ENCODE measurements at places on chromosomes 2 and 18.
A peak's percentile ranks its signal among the peaks of the same experiment; 100 is the strongest.

DNA sequence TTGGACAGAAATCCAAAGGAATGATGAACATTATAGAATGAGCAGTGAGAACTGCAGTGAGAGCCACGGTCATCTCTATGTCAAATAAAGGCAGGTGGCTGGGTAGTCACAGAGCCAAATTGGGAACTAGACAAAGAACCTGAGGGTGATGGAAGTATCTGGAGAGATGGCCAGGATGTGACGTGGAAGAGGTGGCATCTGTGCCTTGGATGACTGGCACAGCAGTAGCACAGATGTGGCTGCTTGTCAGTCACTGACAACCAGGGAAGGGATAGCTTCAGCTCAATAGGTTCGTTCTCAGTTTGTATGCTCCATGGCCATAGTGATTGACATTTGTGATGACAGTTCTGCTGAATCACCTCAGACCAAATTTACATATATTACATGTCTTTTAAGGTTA lies 172.3 kb downstream of the PARD3B start:
- no peak overlapping the region for H3K4me3 ChIP-seq
- no peaks in the 10 kb centered on the region for H3K27me3 ChIP-seq
- no peak for DNase-seq
- H3K27ac ChIP-seq: no peak overlapping the region
- no peaks in the 10 kb centered on the region for H3K4me1 ChIP-seq

DNA sequence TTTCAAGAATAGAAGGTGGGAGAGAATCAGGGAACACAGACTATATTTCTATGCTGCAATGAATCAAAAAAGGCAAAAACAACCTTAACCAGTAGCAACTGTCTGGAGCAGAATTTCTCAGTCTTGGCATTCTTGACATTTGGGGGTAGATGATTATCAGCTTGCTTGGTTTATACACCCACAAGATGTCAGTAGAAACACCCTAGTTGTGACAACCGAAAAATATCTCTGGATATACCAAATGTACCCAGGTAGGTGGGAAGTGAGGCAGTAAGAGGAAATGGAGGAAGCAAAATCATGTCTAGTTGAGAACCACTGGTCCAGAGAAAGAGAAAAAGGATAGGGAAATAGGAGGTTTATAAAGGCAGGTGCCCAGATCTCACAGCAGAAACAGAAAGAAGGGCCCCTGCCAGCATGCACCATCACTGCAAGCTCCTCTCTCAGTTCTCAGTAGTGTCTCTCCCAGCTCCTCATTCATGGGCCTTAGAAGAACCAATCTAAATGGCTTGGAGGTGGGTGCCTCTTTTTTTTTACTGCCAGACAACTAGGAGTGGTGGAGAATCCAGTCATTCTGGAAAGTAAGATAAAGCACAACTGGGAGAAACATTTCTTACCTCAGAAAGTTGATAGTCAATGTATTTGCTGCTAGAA lies 50.4 kb downstream of the MBD2 start:
- no peaks in the 10 kb centered on the region for H3K27me3 ChIP-seq
- H3K4me3 ChIP-seq: no peak overlapping the region
- no peak overlapping the region for H3K27ac ChIP-seq
- no peaks in the 10 kb centered on the region for H3K36me3 ChIP-seq

DNA sequence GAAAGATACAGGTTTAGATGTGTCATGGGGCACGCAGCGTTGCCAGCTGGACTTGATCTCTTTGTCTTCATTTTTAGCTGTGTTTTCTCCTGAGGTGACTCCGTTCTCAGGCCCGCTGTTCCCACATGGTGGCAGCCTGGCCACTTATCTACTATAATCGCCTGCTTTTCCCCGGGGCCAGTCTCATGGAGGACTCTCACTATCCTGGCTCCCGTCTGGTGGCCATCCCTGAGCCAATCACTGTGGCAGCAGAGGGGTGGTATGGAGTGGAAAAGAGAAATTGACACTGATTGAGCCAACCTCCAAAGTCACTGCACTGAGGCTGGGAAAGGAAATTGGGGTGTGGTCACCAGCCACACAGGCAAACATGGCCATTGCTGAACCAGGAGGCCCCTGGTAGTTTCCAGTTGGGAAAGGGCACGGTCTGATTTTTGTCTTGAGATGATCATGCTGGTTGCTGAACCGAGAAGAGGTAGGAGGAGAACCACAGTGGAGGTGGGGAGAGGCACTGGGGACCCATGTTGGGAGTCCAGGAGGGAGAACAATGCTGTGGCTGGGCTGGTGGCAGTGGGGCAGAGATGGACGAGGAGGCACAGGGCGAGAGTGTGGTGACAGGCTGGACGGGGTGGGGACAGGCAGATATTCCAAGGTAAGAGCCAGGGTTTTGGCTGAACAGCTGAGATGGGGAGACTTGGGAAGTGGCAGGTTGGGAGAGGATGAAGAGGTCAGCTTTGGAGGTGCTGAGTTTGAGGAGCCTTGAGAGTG lies 45.6 kb downstream of the KCNIP3 start:
- H3K27me3 ChIP-seq: no peaks in the 10 kb centered on the region
- no peak for DNase-seq
- no peaks in the 10 kb centered on the region for H3K4me1 ChIP-seq
- H3K4me3 ChIP-seq: no peak overlapping the region

- peak overlapping the region; percentile 36 for H3K27ac ChIP-seq
- H3K36me3 ChIP-seq: no peaks in the 10 kb centered on the region
- peak; percentile 4 for DNase-seq
- peaks cover 12% of the 10 kb centered on the region for H3K4me1 ChIP-seq
- no peak overlapping the region for H3K4me3 ChIP-seq
These were observed 47.1 kb downstream of the NEDD4L start for GRCh38 chr18:58091099-58091611.

DNA sequence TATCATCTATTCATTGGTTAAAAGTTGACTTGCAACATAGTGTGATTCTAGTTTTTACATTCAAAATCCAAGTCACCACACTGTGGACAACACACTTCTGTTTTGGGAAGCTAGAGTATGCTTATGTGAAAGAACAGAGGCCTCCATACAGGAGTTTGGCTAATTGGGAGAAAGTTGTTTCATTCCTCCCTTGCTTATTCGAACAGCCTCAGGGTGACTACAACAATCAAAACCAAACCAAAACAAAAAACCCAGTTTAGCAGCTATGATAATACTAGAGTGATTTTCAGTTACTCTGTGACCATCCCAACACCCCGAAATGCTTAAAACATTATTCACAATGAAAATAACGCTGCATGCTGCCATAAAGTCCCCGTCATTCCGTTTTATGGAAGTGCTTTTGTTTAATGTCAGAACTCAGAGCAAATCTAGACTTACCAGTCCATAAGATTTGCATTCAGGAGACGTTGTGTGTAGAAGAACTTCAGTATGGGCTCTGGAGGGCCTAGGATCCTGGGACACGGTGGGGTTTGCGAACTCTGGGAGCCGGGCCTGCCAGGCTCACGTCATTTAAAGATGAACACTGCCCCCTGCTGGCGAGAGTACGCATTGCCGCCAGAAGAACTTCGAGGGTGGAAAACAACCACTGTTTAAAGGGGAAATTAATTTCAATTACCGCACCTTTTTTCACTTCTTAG lies 111.4 kb downstream of the FTCDNL1 start:
- H3K4me1 ChIP-seq: no peaks in the 10 kb centered on the region
- no peaks in the 10 kb centered on the region for H3K36me3 ChIP-seq
- H3K27ac ChIP-seq: no peak overlapping the region

- no peaks in the 10 kb centered on the region for H3K4me1 ChIP-seq
- H3K27me3 ChIP-seq: no peaks in the 10 kb centered on the region
- DNase-seq: no peak
- H3K4me3 ChIP-seq: no peak overlapping the region
These were observed 146.5 kb downstream of the FAM210A start for GRCh38 chr18:13579874-13580273.

DNA sequence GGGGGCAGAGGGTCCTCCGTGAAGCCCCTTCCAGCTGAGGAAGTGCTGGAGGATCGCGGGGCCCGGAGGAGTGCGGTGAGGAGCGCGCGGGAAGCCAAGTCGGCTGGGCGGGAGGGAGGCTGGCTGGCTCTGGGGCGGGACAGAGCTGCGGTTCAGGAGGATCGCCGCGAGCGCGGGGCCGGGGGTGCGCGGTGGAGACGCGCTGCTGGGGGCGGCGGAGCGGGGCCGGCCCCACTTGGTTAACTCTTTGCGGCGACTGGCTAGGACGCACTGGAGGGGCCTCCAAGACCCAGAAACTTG lies 464 bp downstream of the CYBRD1 start:
- no peaks in the 10 kb centered on the region for H3K27me3 ChIP-seq
- H3K36me3 ChIP-seq: no peaks in the 10 kb centered on the region
- H3K4me3 ChIP-seq: peak overlapping the region; percentile 90
- peaks cover 14% of the 10 kb centered on the region for H3K4me1 ChIP-seq
- DNase-seq: no peak

Measured in HCT116 (cell line).